ENCODE measurements at places on chromosomes 7 and 10.

- DNase-seq, result no peak
Measured at GRCh38 chr7:3655635-3656034, 354.6 kb downstream of the SDK1 start.

DNA sequence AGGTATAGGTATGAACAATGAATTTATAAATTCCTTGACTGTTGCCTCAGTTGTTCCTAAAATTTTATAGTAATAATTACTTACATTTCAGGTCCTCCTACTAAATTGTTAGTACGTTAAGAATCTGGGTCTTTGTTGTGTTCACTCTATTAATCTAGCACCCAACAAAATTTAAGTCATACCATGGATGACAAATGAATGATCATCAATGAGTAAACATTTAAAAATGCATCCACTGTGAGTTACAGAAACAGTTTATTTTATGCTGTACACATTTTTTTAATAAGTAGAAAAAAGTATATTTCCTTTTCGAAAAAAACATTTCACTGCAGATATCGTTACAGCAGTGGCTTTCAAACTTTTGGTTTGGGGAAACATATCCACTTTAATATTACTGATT lies 265.2 kb downstream of the PCLO start:
- no peak for DNase-seq

DNA sequence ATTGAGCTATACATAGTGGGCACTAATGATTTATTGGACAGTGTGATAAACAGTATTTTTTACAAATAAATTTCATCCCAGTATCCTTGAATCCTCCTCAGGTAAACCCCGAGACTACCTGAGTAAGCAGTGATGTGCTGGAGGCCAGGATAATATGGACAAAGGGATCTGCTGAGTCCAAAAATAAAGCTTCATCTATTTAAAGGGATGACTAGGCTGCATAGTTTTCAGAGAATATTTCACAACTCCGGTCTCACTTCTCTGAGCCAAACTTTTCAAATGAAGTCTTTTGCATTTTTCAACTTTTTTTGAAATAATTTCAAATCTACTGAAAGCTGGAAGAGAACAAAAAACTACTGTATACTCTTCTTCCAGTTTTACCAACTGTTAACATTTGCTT lies 2.5 kb downstream of the ACTR3B start:
- DNase-seq, result no peak

- DNase-seq, result no peak
Measured at GRCh38 chr10:46033602-46034011, 3.2 kb upstream of the NCOA4 start.

DNA sequence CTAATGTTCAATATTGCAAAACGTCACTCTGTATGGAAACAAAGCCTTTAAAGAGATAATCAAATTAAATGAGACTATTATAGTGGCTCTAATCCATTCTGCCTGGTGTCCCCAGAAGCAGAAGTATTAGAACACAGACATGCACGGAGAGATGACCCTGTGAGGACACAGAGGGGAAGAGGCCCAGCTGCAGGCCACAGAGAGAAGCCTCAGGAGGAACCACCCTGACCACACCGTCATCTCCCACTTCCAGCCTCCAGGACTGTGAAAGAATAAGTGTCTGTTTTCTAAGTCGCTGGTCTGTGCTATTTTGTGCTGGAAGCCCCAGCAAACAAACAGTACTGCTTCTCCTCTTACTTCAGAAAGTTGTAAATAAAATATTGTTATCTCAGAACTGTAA lies 283.5 kb upstream of the ADARB2 start:
- no peak for DNase-seq

- DNase-seq, result no peak
Measured at GRCh38 chr10:27638071-27638750, 107.4 kb downstream of the MKX start.

DNA sequence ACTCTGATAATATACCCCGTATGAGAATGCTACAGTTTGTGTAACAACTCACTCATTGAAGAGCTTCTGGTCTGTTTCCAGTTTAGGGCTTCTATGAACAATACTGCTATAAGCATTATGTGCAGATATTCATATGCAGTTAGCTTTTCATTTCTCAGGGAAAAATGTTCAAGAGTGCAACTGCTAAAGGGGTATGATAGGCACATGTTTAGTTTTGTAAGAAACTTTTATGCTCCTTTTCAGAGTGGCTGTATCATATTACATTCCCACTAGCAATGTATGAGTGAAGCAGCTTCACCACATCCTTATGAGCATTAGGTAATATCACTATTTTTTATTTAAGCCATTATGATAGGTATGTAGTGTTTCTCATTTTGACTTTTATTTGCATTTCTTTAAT lies 182.6 kb upstream of the CXCL12 start:
- no peak for DNase-seq

DNA sequence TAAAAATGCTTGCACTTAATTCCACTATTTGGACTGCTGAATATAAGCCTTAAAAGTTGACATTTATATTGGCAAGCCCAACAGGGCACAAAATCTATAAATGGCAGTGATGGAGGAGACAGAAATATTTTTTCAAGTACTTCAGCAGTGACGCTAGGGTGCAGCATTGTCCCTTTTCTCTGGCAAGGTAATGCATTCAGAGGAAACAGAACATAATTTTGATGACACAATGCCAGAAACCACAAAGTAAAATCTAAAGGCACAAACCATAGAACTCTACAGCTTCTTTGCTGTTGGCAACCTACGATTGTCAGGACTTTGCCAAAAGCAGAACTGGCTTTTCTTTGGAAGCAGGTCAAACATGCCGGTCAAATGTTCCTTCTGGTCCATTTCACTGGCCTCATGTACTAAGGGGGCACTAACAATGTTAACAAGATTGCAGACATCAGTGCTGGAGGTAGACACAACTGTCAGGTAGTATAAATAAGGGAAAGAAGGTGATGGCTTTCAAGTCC lies 30.9 kb upstream of the FAM133B start:
- DNase-seq, result peak; percentile 50

DNA sequence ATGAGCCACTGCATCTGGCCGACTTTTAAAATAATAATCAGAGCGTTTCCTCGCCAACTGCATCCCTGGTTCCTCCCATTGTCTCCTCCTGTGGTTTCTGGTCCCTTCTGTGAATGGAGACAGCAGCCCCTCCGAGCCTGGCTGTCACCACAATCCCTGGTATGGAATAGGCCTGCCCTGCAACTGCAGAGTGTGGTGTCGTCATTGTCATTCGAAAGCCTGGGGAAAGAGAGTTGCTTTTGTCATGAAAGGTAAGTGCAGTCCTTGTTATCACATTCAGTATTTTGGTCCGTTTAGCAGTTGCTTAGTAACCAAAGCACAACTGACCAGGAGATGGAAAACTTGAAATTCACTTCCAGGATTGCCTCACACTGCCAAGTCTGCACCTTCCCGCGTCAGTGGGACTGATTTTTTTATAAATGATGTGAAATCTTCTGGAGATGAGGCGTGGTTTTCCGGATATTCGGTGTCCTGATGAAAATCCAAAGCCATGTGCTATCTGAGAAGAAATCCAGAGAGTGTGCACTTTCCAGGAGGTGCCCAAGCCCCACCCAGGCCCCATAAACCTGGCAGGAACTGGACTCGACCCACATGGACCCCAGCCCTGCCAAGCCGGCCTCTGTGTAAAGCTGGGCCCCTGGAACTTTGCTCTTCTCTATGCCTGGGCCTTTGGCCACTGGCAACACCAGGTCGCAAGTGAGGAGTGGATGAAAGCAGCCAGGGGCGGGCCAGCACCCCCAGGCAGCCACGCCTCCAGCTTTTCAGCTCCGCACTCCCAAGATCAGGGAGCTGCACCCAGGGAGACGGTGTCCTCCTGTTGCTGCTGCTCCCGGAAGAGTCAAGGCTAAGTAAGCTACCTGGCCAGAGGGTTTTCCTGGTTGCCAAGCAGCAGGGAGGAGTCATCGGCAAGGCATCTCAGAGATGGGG lies 133.7 kb upstream of the SH2B2 start:
- no peak for DNase-seq
